ENCODE measurements at places on chromosomes 13 and 19.

GRCh38 chr13:93511011-93511410, 284.4 kb downstream of the GPC6 start:
- DNase-seq = no peak

DNA sequence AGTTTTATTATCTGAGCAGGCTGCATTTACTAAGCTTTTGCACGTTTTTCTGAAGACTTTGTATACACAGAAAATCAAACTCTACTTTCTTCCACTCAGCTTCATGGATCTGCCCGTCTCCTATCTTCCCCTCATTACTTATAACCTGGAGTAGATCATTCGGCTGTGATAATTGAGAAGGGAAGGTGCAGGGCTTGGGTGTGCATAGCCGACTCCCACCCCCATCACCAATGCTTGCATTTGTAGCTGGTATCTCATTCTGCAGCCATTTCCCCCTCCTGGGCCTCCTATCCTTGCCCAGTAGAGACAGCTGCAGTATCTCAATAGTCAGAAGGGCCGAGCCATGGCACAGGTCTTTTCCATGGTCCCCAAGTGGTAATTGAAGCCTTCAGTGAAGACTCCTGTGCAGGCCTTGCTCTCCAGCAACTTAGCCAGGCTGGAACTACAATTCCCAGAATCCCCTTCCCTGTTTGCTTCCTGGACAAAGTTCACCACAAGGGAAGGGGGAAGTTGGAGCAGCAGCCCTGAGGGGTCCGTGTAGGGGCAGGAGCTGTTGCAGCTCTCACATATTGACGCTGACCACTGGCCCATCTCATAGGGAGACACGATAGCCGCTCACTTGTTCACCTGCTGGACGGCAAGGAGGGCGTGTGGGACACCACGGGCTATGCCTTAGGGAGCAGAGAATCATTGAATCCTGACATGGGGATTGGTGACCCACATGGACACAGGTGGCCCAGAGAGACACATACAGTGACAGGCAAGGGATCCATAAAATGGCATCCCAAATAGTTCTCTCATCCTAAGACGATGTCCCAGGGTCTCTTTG, 2.1 kb upstream of the SIGLEC8 start:
- DNase-seq = peak; percentile 7

DNA sequence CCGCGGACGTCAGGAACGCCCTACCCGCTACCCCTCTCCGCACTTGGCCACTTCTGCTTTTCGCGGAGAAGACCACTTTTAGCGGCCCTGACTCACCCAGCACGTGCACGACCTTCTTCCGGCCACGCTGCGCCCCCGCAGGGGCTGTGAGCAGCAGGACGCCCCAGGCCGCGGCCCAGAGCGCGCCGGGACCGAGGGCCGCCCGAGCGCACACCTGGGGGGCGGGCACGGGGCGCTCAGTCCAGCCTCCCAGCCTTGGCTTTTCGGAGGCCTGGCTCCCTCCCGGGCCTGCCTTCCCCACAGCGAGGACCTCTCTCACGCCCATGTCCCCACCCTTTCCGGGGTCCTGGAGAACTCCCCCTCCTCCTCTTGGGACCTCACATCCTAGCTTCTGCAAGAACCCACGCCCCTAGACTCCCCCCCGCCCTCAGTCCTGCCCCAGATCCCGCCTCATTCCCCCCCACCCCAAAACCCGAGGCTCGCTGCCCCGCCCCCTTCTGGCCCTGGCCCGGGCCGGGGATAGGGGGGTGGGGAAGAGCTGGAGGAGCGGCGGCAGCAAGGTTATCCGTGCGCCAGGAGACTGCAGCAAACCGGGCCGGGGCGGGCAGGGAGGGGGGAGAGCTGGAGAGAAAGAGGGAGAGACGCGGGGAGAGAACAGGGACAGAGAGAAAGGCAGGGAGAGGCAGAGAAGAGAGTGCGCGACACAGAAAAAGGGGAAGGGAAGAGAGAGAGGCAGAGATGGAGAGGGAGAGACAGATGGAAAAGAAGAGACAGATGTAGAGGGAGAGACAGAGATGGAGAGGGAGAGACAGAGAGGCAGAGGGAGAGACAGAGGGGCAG, 11.5 kb downstream of the TM6SF2 start:
- peak; percentile 39 for DNase-seq

DNA sequence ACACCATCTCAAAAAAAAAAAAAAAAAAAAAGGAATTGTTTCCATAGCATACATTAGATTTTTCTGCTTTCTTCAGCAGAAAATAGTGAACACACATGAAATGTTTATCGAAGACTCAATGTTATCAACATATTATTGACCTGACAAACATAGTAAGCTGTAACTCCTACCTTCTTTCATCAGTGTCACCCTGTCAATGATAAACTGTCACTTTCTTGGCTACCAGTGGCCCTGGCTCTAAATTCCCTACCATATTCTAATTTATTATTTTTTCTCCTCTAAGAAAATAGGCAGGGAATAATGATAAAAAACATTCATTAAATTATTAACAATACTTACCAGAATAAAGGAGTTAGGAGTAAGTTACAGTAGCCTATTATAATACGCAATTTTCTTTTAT, 127.3 kb upstream of the KLHL1 start:
- DNase-seq = no peak

DNA sequence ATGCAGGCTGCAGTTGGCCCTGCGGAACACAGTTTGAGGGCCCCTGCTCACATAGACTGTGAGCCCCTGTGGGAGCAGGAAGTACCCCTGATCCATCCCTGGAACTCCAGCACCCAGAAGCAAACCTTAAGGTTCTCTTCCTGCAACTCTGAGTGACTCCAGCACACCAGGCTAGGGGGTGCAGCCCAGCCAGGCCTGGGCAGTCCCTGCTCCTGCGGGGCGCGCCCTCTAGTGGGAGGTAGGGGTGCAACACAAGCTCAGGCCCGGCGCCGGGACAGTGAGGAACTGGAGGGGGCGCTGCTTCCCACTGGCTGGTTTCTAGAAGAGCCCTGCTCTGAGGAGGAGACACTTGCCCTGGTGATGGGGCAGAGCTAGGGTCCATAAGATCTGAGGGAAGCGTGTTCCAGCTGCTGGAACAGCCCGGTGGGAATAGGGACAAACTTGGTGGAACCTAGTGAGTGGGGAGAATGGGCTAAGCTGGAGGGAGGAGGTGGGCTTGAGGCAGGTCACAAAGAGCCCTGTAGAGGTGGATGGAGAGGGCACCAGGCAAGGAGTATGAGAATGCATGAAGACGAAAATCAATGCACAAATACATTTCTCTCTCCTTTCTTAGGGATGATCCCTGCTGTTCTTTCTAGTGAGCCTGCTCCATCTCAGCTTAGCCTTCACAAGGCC, 5.0 kb downstream of the ZSCAN5A start:
- peak; percentile 44 for DNase-seq

GRCh38 chr13:37295071-37295470, 189.6 kb upstream of the CSNK1A1L start:
- DNase-seq = no peak

DNA sequence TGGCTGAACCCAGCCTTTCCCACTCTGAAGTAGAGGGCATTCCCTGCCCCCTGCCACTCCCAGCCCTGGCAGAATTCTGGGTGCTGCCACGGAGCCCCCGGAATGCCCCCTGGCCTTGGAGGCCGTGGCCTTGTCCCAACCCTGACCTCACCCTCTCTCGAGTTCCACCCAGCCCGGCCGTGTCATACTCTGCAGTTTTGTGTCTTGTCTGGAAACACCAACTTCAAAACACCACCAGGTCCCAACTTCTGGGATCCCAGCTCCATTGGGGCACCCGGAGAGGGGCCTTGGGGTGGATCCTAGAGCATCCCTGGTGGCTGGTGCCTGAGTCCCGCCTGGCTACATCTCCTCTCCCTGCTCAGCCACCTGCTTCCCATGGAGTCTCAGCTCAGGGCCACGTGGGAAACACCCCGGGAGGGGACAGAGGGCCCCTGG, 81.4 kb upstream of the MCF2L start:
- no peak for DNase-seq

DNA sequence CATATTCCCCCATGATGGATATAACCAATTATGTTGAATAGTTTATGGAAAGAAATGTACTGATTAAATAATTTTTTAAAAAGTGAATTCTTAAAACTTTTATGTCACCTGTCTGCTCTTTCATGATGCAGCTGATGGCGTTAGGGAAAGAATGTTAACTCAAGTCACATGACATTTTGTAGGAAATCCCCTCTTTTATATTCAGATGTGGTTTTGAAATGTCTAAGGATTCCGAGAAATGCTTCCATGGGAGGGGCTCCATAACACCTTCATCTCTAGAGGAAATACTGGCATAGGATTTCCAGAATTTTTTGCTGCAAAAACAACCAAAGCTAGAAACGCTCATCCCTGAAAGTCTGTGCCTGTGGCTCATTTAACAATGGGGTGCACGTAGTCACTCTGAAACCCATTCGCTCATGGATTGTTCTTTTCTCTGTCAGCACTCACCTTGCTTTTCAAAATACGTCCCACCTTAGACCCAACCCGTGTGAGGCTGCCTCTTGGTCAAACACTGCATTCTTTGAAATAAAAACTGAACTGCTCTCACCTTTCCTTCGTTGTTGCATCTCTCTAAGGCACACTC, 288.9 kb downstream of the SHISA2 start:
- no peak for DNase-seq

DNA sequence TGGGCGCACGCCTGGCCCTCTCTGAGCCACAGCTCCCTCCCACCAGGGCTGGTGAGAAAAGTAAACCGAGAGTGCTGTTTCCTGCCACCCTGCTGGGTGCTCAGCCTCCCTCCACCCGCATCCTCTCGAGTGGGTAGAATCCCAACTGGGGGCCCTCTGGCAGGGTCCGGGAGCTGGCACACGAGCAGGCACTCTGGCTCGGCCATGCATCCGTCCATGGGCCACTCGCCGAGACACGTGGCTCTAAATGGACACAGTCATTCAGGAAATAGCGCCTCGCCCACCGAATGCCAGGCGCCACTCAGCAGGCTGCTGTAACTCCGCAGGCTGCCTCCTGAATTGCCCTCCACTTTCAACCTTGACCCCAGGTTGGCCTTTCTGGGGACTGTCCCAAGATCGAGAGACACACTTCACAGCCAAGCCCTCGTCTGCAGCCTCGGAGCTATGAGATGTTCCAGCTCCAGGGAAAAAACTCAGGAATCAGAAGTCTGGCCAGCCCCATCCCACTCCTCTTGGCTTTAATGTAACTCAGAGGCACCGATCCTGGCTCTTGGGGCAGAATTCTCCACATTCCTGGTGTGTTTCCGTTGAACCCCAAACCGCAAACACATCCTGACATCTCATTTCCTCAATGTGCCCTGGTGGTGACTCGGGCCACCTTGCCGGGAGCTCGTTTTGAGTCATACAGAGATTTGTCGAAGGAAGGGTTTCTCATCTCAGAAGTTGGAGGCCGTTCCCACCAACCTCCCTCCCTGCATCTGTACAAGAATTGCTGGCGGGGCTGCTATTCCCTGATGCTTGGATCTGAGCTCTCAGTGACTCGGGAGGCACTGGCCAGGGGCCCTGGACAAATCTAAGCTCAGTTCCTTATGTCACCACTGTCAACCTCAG, 14.1 kb downstream of the KLF2 start:
- DNase-seq = peak; percentile 81

DNA sequence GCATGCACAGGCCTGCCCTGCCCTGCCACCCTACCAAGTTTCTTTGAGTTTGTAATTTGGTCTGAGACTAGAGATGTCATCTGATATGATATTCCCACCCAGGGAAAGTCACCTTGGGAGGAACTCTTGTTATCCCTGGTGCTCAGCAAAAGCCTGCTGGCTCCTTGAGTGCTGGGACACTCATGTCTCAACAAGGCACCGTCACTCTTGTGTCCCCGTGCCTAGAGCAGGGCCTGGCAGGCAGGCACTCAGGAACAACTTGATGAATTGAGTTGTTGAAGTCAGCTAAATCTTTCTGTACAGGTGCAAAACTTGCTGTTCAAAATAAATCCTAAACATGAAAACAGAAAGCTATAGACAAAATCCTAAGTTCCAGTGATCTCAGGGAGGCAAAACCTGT, 345.4 kb downstream of the KCNRG start:
- no peak for DNase-seq

- DNase-seq = peak; percentile 25
These were observed 6.5 kb downstream of the TNFSF13B start for GRCh38 chr13:108276060-108276459.

GRCh38 chr19:45920458-45920857, 5.9 kb upstream of the NANOS2 start:
- no peak for DNase-seq

DNA sequence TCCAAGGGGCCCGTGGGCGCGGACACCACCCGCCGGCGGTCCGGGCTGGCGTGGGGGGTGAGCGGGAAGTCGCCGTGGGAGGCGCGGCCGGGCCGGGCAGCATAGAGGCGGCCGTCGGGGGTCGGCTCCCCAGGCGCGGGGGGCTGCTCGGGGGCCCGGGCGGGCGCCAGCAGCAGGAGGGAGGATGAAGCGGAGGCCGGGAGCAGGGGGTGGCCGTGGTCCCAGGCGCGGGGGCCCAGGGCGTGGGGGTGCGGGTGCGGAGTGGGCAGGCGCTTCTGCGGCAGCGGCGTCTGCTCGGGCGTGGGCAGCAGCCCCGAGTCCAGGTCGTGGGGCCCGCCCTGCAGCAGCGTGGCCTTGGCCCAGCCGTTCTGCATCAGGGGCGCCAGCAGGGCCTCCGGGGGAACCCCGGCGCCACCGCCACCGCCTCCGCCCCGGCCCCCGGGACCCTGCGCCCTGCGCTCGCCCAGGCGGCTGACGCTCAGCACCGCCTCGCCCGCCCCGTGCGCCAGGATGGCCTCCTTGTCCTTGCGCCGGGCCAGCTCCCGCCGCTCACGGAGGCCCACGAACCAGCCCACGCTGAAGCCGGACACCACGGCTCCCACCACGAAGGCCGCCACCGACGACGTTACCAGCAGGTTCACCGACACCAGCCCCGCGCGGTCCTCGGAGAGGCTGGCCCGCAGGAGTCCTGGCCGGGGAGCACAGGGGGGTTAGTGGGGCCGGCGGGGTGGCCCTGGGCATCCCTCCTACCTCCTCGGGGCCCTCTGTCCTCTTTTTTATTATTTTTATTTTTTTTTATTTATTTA, 4.2 kb upstream of the LRG1 start:
- no peak for DNase-seq

GRCh38 chr13:44300895-44301638, 72.6 kb upstream of the SERP2 start:
- peak; percentile 43 for DNase-seq

- DNase-seq = peak; percentile 15
These were observed 52.2 kb upstream of the RANBP3 start for GRCh38 chr19:6030214-6030507.

- DNase-seq = peak; percentile 83
These were observed 3.1 kb upstream of the CTXN1 start for GRCh38 chr19:7928741-7929701.

DNA sequence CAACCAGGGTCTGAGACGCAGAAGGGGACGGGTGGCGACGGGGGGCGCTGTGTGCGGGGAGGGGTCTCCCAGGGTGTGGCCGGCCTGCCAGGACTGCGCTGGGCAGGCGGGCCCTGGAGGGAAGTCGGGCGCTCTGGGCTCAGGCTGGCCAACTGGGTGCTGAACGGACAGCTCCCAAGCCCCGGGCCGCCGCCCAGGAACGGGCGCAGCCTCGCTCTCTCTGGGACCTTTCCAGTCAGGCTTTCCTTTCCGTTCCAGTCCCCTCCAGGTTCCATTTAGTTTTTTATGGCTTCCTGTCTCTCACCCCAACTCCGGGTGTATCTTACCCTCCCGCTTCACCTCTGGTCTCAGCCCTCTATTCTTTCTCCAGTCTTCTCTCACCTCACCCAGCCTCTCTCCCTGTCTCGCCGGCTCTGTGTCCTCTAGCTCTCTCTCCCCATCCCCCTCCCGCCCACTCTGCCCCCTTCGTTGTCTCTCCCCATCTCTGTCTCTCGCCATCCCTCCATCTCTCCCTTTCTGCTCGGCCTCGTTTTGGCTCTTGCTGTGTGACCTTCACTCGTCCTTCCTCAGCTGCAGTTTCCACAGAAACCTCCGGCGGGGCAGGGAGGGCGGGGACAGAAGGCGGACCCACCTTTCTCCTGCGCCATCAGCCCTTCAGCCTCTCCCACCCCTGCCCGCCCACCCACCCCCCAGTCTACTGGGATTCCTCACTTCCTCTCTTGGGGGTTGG, 3.3 kb upstream of the ATP1A3 start:
- peak; percentile 80 for DNase-seq

Data from adipocyte (in vitro differentiated cells).